Femur (tissue), 1 donor: ENCODE measurements at places on chromosomes 5 and 9.
A peak's percentile ranks its signal among the peaks of the same experiment; 100 is the strongest.

DNA sequence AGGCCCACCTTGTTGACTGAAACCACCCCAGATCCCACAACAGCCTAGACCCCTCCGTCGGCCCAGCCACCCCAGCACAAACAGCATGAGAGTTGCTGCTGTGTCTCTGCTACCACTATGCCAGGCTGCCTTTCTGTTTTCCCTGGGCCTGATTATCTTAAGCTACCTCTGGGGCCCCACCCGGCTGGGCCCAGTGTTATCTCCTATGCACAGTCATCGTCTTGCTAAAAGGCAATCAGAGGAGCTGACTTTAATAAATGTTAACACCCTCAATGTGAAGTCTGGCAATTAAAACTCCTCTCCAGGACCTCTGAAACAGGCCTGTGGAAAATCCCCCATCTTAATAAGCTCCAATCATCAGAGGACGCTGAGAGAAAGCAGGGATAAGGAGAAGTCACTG lies 144.9 kb downstream of the FAM114A2 start:
- DNase-seq, result no peak

GRCh38 chr5:166058660-166059059 lies 2232.8 kb upstream of the WWC1 start:
- DNase-seq, result no peak

GRCh38 chr5:174371600-174372094 lies 326.1 kb downstream of the NSG2 start:
- DNase-seq, result no peak

DNA sequence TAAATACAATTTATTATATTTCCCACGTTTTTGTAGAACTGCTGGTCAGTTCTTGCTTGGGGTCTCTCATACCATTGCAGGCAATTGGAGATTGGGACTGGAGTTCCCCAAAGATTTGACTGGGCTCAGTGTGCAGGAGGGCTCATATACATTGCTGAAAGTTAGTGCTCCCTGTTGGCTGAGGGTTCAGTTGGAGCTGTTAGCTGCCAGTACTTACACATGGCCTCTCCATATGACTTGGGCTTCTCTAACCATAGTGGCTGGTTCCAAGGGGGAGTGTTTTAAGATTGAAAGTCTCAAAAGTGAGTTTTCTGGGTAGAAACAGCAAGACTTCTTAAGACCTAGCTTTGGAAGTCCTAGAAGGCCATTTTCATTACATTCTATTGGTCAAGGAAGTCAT lies 102.9 kb downstream of the MAN2A1 start:
- DNase-seq, result no peak

DNA sequence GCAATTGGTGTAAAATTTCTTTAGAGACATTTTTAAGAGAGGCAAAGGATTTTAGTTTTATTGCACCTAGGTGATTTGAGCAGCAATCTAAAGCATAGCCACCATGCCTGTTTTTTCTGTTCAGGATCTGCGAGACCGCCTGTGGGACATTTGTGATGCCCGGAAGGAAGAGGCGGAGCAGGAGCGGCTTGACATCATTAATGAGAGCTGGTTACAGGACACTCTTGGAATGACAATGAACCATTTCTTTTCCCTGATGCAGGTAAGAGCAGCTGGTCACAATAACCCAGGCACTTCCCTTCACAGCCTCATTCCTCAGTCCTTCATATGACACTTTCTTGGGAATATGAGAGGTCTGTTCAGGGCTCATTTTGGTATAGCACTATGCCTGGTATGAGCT lies 103.2 kb upstream of the IL7R start:
- DNase-seq, result no peak

DNA sequence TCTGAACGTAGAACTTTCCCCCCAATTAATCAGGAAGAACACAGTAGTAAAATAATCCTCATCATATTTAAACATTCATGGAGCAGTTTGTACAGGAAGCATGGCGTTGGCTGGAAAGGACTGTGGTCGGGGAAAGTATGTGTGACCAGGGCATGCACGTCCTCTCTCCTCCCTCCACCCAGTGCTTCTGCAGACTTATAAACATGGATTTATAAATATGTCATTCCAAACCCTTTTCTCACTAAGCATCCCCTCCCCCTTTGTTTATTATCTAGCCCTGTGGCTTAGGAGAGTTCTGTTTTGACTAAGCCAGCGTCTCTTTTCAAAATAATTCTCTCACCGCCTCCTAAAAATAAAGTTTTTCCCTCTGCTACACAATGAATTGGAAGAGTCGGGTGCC lies 70.4 kb upstream of the DAP start:
- DNase-seq, result peak; percentile 51

DNA sequence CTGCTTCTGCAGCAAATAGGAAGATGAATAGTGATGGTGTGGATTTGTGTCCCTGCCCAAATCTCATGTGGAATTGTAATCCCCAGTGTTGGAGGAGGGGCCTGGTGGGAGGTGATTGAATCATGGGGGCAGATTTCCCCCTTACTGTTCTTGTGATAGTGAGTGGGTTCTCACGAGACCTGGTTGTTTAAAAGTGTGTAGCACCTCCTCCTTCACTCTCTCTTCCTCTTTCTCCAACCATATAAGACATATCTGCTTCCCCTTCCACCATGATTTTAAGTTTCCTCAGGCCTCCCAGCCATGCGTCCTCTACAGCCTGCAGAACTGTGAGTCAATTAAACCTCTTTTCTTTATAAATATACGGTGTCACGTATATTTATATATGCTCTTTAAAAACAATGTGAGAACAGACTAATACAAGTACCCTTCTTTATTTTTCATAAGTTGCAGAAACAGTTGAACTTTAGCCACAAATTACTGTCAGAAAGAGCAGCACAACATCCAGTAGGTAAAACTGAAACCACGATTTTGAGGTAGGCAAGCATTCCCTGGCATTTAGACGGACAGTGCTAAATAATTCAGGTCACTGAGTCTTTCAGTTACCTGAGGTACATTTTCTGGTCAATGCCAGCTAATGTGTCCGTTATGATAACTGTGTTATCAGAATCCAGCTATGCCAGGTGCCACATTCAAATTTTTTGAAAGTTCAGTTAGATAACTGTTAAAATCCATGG lies 79.3 kb upstream of the SPEF2 start:
- DNase-seq, result no peak

DNA sequence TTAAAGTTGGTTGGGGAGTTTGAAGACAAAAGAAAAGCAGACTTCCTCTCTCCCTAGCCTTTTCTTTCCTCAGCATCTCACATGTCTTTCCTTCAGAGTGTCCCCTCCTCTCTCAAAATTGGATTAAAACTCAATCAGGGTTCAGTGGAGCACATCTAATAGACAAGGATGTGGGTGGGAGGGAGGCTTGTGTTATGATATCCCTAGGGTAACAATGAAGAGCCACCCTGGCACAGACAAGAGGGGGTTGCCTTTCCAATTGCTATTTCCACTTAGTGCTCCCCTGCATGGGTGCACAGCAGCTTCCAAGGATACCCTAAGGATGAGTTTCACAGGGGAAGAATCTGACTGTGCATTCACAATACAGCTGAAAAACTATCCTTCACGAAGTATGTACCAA lies 585.2 kb upstream of the C9orf72 start:
- no peak for DNase-seq

GRCh38 chr5:131947445-131947844 lies 2.0 kb upstream of the MEIKIN start:
- DNase-seq, result no peak

DNA sequence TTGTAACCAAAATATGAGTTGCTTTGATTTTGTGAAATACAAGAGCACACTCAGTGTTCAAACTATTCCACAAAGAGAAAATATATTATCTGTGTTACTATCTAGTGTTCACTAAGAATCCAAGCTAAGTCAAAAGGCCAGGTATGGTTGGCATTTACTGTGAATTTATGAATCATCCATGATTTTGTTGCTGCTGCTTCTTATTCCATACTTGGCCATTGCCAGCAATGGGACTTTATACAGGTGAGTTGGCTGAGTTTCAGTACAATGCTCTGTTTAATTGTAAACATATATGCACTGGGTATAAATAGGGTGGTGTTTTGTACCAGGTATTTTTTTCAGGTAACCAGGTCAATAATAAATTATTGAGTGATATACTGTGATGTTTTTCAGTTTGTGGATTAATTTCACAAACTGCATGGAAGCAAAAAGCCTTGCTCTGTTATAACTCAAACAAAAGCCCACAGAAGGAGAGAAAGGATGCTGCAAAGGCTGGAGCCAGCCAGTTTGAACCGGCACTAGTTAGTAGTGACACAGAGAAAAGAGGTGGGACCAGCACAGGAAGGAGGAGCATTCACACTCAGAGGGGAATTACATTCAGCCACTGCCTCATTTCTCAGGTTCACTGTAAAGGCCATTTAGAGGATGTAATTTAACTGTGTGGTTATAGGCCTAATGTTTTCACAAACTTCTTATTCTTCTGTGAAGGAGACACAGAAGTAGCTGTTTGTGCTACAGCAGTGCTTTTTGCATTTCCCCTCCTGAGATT lies 381.8 kb downstream of the ADGRV1 start:
- peak; percentile 58 for DNase-seq

- peak; percentile 88 for DNase-seq
These were observed at the start of gene NEURL1B for GRCh38 chr5:172640822-172641358. NEURL1B (plus strand) TSS chr5:172641263; CDS start chr5:172641407, 144 bp downstream.

- DNase-seq, result no peak
These were observed 69.1 kb upstream of the PTCH1 start for GRCh38 chr9:95585824-95586223.

DNA sequence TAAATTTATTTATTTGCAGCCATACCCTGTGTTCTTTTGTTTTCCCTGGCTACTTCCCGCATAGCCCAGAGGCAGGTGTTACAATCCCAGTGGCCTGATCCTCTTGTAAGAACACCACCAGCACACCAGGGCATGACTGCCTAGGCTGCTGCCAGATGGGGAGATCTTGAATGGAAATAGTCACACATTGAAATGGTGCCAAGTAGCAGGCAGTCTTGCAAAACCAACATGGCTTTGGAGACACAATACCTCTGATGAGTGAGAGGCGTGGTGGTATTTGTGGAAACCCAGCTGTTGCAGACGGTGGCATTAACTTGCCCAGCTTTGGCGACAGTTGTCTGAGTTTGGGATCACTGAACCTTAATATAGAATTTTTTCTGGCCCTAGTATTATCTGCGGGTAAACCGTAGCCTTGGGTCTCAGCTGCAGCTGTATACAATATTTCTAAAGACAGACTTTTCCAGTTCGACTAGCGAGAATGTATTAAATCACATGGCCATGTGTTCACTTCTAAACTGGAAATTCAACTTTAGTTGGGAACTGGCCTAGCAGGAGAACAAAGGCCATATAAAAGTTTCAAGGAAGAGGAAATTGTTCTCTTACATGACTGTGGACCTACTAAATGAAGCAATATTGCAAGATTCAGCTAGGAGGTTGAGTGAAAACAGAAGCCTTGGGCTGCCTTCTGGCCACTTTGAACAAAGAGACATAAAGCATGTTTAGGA lies 277.0 kb downstream of the SMARCA2 start:
- peak; percentile 51 for DNase-seq

- DNase-seq, result no peak
These were observed 475.5 kb downstream of the SPATA31A7 start for GRCh38 chr9:61665330-61665751.

DNA sequence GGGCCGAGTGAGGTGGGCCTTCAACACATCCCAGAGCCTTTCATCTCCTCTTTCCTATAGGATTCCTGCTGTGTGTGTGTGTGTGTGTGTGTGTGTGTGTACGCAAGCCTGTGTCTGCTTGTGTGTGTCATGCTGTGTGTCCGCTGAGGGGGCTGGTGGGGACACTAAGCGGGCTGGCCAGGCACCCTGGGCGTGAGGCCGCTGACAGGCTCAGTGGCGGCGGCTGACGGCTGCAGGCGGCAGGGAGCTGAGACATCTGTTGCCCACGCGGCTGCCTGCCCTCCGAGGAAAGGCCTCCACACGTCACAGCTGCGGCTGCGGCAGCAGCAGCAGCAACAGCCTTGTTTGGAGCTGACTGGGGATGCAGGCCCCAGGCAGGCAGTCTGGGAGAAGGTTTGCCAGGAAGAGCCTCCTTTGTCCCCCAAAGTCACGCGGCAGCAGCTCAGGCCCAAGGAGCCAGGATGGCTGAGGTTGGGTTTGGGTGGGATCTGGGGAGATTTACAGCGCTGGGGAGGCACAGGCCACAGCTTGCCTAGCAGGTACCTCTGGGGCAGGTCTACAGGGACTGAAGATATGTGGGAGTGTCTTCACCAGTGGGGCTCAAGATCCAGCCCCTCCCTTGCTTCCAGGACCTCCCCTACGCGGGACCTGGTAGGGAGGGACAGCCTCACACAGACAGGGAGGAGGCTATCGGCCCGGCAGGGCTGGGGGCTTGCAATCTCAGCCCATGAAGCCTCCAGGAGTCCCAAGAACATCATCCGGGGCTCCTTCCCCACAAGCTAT lies 1.8 kb downstream of the PDLIM4 start:
- DNase-seq, result peak; percentile 88

- peak; percentile 42 for DNase-seq
These were observed 12.4 kb downstream of the PCDH12 start for GRCh38 chr5:141945511-141946051.

GRCh38 chr9:34171753-34172535 lies 6.9 kb upstream of the UBAP1 start:
- DNase-seq, result peak; percentile 46

DNA sequence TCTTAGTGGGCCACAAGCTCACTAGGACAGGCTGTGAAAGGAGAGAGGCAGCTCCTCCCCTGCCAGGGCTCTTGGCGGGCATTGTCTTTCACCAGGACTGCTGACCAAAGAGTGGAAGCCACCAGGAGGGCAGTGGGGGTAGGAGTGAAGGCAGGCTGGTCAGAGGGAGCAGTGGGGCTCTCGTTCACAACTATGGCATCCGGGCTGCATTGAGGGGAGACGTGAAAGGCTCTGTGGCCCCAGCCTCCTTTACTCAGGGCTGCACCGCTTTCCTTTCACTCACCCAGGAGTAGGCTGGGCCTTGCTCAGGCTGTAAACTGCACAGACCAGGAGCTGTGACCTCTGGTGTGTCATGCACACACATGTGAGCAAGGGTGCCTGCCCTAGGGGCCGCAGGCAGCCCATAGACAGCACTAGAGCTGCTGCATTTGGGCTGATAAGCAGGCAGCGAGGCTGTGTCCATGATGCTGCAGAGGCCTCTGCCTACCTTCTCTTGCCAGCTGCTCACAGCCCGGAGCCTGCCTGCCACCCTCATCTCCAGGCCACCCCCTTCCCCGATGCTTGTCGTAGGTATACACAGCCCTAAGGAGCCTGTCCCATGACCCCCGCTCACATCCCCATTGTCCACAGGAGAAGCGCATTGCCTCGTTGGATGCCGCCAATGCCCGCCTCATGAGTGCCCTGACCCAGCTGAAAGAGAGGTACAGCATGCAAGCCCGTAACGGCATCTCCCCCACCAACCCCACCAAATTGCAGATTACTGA lies 130.4 kb downstream of the DAB2IP start:
- peak; percentile 17 for DNase-seq

DNA sequence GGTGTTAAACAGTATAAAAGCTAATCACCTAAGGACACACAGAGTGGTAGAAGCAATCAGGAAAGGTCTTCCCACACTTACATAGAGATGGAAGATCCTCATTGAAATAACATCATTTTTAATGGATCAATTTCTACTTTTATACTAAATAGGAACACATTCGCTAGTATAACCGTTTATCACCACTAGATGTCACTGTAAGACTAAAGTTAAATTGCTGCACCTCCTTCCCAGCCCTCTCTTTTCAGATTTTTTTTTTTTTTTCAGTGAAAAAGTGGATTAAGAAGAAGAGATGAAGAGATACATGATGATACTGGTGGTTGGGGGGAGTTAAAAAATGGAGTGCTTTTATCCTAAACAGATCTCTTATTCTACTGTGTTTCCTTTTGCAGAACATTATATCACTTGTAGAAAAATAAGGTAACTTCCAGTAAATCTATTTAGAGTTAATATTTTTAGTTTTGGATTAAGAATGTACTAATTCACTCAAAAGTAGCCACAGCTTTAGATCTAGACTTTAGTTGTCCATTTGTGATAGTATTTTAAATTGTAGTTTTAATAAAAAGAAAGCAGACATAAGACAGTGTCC lies 116.9 kb upstream of the ARRDC3 start:
- no peak for DNase-seq
